ENCODE measurements at places on chromosomes 12 and 14.

DNA sequence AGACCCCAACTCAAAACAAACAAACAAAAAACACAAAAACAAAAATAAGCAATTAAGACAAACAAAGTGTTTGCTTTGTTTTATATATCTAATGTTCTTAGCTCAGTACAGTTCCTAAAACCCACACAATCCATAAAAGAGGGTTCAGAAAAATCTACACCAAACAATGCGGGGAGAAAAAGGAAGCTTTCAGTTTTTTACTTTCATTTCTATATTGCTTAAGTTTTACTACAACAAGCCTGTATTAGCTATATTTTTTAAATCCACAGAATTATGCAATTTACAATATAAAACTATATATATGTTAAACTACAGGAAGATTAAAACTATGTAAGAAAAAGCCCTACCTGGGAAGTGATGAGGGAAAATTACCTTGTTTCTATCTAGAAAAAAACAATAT is 41.4 kb downstream of the CLIP1 start:
- DNase-seq, result no peak

DNA sequence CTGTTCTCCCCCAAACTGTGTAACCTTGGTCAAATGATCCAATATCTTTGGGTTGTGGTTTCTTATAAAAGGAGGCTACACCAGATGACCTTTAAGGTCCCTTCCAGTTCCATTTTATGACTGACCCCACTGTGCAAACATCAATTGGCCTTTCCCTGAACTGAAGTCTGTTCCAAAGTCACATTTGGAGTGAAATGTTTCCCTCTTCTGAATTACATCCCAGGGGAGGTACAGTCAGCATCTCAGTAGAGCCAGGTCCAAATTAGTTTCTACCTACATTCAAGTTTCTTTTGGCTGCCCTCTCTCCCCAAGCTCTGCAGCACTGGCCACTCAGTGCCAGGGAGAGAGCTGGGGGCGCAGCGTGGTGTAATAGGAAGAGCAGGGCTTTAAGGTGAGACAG is 34.4 kb downstream of the LIMA1 start:
- DNase-seq, result no peak

GRCh38 chr12:113432986-113433385 is 10.8 kb downstream of the SDSL start:
- DNase-seq, result no peak

DNA sequence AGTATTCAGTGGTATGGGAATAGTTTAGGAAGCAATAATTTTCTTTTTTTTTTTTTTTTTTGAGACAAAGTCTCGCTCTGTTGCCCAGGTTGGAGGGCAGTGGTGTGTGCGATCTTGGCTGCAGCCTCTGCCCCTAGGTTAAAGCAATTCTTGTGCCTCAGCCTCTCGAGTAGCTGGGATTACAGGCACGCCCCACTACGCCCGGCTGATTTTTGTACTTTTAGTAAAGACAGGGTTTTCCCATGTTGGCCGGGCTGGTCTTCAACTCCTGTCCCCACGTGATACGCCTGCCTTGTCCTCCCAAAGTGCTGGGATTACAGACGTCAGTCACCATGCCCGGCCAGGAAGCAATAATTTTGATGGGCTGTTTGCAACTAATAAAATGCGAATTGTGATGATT is 62.1 kb downstream of the ATG14 start:
- DNase-seq, result no peak

DNA sequence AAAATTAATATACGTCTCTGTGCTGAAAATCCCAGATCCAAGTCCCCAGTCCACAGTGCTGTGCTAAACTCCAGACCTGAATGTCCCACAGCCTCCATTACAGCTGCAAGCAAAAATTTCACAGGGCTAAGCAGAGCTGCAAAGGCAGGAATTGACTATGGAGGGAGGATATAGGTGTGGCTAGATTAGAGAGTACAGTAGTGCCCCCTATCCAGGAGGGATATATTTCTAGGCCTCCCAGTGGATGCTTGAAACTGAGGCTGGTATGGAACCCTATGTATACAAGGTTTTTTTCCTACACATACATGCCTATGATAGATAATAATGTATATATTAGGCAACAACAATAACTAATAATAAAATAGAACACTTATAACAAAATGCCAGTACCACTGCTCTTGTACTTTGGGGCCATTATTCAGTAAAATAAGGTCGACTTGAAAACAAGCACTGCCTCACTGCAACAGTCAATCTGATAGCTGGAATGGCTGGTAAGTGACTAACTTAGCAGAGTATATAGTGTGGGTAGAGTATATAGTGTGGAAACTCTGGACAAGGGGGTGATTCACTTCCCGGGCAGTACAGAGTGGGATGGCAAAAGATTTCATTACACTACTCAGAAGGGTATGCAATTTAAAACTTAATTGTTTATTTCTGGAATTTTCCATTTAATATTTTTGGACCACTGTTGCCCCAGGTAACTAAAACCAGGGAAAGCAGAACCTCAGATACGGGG is 82.7 kb downstream of the C14orf132 start:
- DNase-seq, result peak; percentile 74

DNA sequence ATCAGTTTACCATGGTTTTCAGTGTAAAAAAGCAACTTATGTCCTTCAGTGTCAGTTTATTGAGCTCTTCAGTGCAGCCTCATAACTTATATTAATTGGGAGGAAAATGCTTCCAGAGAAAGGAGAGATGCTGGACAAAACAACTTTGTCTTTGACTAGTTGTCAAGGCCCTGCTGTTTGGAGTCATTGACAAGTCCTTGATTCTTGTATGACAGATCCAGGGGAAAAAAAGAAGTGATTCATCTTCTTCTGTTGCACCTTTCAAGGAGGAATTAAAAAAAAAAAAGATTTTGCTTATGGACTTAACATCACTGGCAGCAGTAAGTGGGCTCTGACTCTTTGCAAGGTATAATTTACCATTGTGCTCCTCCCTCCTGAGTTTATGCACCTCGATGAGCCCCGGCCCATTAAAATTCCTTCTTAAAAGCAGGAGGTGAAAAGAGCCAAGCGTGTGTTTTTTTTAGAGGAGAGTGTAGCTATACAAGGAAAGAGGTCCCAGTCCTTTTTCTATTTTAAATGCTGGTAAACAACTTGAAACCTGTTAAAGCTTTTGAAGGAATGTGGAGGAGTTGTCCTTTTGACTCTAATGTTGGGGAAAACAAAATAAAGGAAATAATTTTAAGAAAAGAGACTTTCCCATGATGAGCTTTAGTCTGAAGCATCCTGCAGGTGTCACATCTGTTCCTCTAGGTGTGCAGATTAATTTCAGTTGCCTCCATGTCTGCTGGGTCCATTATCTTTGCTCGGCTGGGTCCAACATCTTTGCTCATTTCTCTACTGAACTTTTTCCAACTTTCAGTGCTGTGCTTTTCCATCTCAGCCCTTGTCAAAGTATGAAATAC is 431.6 kb downstream of the RAD51B start:
- no peak for DNase-seq

DNA sequence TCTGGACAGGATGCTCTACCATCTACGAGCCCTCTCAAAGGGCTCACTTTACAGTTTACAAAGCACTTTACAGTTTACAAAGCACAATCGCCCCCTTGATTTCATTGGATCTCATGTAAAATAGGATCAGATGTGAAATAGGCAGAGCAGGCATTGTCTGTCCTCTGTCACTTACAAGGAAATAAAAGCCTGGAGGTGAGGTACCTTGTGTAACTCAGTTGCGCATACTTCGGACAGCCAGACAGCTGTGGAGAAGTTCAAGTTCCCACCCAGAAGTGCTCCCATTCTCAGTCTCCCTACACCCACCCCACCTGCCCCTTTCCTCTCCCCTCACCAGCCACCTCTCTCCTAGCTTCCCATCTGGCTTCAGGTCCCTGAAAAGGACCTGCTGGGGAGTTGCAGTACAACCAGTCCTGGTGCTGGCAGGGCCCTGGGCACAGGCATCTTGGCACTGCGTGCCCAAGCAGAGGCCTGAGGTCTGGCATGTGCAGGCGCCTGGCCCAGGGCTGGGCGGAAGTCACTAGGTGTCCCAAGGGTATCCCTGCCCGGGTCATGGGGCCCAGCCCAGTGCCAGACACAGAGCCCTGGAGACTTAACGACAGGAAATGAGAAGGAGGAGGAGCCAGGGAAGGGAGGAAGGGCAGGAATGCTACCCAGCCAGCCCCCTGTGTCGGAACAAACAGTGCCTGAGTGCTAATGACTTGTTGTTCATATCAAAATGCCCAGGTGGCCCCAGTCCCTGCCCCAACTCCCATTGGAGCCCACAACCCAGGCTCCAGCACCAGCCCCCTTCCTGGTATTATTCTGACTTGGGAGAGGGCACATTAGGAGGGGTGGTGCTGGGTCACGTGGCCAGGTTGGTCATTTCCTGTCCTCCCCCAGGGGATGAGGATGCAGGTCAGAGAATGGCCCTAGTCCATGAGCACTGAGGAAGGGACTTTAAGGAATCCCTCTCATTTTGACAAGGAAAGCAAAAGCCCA is 5.4 kb downstream of the RAPGEF3 start:
- DNase-seq, result no peak

- peak; percentile 93 for DNase-seq
Observed at GRCh38 chr12:47082796-47083621, 3.2 kb upstream of the AMIGO2 start.

DNA sequence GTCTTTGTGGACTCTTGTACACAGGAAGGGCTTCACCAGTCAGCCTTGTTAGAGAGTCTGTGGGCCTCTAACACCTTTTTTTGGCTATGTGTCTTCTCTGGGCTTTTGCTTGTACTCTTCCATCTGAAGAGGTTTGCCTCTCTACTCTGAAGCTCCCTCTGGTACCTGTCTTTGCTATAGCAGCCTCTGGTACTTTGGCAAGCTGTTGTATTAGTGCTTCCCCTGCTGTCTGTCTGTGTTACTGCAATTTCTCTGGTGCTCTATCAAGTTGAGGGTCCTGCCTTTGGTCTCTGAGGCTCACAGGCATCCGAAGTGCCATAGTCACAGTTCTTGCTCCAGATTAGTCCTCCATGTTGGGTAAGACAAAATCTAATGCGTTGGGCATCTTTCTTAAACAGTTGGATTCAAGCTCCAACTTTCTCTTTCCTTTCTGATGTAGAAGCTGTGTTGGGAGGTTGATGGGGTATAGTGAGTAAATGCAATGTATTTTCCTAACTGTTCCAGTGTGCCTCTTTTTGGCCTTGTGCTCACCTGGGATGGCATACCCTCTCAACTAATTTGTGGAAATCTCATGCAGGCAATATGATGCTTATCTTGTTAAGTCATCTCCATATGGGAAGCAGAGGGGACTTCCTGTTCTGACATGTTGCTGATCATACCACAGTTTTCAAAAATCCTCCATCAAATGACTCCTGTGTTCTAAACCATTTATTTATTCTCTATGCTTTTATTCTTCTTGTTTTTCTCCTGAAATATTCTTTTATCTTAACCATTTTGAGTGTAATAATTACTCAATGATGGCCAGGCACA is 88.8 kb downstream of the ATF7IP start:
- DNase-seq, result no peak

GRCh38 chr12:128078301-128078971 is 188.5 kb upstream of the TMEM132C start:
- DNase-seq, result peak; percentile 48

GRCh38 chr12:3597526-3598210 is 106.7 kb downstream of the PRMT8 start:
- DNase-seq, result no peak

DNA sequence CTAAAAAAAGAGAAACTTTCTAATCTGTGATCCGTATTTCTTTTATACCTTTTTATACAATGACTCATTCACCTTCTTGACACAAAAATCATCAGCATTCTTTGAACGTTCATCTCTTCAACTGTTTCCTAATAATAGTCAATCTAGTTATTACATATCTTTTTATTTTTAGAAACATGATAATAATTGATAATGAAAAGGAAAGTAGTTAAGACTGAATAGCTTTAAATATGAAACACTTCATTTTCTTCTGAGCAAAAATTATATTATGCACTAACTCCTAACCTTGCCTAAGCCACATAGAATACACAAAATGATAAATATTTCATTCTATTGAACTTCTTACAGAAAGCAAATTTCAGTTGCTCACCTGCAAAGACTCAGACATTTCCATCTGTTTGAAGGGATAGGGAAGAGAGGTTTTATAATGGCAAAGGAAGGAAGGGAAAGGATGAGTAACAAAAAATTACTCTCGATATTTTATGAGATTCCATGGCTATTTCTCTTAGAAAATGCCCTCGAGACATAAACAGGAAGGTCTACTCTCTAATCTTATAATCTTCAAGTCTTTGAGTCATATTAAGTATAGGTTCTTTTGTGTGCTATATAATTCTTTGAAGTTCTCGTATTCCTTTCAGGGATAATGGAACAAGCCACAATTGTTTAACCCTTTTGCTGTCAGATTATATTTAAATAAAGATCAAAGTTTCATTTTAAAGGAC is 7.5 kb upstream of the KLHL42 start:
- peak; percentile 26 for DNase-seq
